GM04504 (cell line): ENCODE measurements at places on chromosomes 2 and 18.

DNA sequence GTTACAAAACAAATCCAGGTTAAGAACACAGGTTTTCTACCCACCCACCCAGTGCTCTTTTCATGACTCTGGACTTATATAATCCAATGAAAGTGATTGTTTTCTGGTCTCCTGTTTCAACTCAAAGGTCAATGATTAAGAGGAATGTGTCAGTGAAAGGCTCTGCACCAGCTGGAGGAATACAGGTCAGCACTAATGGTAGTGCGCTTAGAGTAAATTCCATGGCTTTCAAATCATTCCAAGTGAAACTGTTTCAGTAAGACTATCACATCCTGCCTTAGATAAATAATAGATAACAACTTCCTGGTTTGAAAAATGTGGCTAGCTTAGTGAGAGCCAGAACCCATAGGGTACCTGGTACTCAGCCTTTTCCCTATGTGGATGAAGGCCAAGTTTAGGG lies 47.8 kb downstream of the SLC9A4 start:
- DNase-seq = no peak

DNA sequence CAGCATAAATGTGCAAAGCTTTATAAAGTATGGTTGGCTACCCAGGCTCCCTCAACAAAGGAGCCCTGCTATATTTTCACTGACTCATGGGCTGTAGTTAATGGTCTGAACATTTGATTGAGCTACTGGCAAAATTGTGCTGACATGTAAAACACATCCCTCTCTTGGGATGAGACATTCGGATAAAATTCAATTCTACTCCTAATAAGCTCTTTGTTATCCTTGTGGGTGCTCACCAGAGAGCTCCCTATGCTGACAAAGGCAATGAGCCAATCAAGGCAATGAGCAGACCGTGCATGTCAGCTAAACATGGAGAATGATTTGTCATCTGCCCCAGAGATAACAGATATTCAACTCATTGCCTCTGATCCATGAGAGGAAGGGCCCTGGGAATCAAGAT lies 27.7 kb downstream of the SERPINB8 start:
- DNase-seq = no peak

GRCh38 chr2:28602751-28603639 lies 107.1 kb downstream of the PLB1 start:
- DNase-seq = no peak

GRCh38 chr2:102967451-102967850 lies 205.6 kb downstream of the TMEM182 start:
- peak; percentile 40 for DNase-seq

DNA sequence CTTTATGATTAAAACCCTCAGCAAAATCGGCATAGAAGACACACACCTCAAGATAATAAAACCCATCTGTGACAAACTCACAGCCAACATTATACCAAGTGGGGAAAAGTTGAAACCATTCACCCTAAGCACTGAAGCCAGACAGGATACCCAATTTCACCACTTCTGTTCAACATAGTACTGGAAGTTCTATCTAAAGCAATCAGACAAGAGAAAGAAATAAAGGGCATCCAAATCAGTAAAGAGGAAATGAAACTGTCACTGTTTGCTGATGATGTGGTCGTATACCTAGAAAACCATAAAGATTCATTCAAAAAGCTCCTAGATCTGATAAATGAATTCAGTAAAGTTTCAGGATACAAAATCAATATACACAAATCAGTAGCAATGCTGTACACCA lies 16.4 kb upstream of the RPRD1A start:
- DNase-seq = no peak

DNA sequence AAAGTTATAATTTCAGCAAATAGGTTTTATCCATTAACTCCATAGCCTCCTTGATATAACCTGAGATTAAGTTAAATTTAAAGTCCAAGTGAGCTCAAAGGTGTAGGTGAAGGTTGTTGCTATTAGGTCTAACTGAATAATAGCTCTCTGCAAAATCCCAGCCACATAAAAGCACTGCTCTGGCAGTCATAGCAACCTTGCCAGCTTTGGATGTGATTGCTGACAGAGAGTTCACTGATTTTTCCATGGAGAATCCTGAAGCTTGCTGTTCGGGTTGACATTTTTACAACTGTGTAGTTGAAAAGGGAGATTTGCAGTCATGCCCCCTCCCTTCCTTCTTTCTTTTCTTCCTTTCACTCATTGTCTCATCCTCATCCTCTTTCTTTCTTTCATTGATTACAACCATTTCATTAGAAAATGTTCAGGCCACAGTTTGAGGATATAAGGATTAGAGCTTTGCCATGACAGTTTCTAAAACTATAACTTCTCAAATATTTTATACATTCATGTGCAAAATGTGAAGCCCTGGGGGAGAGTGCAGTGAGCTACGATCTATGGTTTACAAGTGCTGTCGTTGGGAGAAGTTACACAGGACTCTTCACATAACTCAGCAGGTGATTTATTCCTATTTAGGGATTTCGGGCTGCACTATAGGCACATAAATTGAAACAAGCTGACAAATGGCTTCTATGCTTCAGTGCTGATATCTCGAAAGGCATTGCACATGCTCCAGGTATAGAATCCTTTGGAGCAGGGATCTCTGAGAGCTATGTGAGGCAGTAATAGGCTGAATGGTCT lies 193.8 kb downstream of the LRRTM4 start:
- DNase-seq = no peak

DNA sequence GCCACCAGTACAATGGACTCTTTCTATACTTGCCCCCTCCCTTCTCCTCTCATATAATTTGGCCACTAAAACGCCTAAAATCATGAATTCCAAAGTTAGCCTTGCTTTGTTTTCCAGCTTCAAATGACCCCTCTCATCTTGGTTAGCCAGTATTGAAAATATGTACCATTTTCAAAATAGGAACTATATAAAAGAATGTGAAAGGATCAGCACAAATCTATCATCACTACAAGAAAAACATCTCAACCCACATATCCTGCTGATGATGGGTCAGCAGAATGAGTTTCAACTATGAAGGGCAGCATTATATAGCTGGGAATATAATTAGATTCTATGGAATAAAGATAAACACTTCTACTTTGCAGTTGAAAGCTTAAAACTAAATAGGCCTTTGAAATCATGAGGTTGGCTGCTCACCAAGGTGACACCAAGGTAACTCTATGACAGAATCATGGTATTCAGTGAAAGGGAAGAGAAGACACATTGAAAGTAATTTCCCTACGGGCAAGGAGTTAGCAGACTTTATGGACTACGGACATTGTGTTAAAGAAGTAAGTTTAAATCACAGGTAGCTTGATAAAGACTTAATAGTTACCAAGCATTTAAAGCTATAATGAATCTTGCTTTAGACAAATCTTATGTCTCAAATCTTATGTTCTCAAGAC lies 873.0 kb downstream of the CPS1 start:
- DNase-seq = no peak

- no peak for DNase-seq
Observed at GRCh38 chr2:180524499-180524898, 455.9 kb upstream of the UBE2E3 start.

DNA sequence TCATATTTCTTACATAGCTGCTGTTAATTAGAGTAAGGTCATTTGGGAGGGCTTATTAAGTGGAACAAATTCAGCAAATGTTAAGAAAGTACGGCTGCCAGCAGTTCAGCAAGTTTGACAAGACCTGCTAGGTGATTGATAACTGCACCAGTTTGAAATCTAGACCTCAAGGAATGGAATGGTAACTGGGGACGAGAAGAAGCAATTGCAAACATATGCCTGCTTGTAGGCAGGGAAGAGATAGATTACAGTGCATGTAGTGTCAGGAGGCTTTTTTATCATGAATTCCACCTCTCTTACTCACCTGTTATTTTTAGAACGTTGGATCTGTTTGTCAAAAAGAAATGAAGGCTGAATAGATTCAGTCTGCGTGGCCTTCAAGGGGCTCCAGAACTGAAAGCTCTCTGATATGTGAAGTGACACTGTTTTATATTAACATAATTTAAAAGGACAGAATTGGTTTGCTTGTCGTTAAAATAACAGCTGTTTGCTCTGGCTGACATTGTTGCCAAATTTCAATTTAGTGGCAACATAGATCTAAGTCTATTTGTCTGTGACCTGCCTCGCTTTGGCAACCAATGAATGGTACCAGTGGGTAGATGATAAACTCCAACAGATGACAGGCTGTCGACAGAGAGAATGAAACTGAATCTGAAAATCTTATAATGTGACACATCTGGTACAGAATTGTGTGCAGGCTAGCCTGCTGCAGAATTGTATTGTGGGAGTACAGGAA lies 199.3 kb downstream of the ZNF407 start:
- DNase-seq = peak; percentile 38

GRCh38 chr2:16209799-16210198 lies 269.4 kb downstream of the MYCN start:
- no peak for DNase-seq

- no peak for DNase-seq
Observed at GRCh38 chr2:177501186-177501585, 108.6 kb downstream of the AGPS start.

DNA sequence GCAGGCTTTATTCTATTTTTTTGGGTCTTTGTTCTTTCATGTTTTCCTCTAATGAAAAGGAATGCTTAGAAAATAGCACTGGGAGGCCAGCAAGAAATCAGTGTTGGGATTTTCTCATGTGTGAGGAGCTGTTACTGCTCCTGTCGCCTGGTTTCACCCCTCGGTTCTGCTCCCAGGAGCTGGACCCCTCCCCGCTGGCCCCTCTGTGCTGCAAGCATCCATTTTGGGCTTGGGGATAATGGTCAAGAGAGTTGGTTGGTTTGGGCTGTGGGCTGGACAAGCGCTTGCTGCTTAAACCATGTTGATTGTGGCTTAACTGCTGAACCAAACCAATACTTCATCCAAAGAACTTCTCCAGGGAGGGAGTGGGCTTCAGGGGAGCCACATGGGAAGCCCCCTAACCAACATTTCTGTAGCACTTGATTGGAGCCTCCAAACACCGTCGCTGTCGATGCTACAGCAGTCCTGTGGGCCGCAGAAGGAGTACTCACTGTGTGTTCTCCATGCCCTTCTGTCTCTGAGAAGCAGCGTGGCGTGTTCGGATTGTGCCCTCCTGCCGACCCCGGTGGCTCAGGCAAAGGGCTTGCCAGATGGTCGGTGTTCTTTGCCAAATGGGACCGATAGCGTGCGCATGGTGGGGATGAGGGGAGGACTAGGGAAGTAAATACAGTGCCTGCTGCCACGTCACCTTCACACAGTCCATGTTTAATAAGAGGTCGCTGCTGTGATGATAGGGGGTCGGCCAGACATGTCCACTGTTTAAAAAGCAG lies 40.0 kb downstream of the AGAP1 start:
- no peak for DNase-seq

GRCh38 chr2:130894326-130894942 lies 57.7 kb downstream of the ARHGEF4 start:
- DNase-seq = no peak

- DNase-seq = no peak
Observed at GRCh38 chr2:5986801-5987787, 294.9 kb downstream of the SOX11 start.

DNA sequence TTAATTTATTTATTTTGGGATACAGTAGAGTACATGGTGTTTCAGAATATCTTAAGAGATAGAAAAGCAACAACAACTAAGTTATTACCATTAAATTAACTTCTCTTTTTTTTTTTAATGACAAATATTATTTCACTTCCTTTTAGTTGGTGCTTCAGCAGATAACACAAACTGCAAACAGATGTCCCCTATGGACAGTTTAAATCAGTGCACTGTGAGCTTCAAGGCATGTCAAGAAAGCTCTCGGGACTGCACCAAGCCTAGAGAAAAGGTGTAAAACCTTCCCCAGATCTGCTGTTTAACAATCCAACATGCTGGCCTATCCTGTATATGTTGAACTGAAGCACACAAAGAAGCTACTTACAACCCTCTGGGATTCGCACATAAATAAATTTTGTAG lies 122.7 kb downstream of the TCF4 start:
- DNase-seq = no peak

DNA sequence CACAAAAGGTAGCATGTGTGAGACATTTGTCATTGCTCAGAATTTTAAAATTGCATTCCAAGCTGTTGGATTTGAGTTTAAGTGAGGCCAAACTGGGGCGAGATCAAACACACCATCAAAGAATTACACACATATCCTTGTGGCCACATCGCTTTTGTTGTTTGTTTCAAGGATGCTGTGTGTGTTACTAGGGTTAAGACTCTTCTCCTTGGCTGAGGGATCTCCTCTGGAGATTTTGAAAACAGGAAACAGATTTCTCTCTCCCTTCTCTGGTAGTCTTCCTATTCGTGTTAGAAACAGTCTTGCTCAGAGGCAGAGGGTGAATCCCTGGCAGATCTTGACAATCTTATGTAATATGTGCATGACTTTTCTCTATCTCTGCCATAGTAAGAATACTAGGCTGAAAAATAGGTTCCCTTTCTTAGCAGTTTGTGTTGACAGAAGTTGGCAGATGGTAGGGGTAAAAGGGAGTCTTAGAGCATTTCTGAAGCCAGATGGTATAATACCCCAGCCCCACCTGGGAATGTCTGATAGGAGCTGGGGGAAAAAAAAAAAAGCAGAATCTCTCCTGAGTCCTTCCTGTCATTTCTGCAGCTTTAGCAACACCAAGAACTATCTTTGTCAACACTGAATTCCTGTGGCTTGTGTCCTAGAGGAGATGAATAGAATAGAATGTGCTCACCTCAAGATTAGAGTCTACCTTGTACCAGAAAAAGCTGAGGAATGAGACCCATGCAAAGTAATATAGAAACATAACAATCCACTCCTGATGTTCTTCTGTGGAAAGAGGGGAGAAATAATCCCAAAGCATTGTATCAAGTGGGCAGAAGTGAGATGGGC lies 101.8 kb downstream of the XRCC5 start:
- peak; percentile 60 for DNase-seq

GRCh38 chr18:75070625-75071483 lies 138.1 kb downstream of the PTGR3 start:
- DNase-seq = peak; percentile 41

- no peak for DNase-seq
Observed at GRCh38 chr2:19554520-19554919, 196.1 kb upstream of the OSR1 start.

GRCh38 chr2:206805887-206806607 lies 40.6 kb downstream of the FASTKD2 start:
- DNase-seq = peak; percentile 70

GRCh38 chr2:100560216-100560830 lies 2.5 kb upstream of the PDCL3 start:
- no peak for DNase-seq
